AG08395 (cell line): ENCODE measurements at places on chromosomes 2 and 18.

- peak; percentile 53 for DNase-seq
These were observed 586 bp downstream of the FNDC4 start for GRCh38 chr2:27494284-27494943.

- no peak for DNase-seq
These were observed 11.1 kb downstream of the SLC9A2 start for GRCh38 chr2:102630458-102630857.

DNA sequence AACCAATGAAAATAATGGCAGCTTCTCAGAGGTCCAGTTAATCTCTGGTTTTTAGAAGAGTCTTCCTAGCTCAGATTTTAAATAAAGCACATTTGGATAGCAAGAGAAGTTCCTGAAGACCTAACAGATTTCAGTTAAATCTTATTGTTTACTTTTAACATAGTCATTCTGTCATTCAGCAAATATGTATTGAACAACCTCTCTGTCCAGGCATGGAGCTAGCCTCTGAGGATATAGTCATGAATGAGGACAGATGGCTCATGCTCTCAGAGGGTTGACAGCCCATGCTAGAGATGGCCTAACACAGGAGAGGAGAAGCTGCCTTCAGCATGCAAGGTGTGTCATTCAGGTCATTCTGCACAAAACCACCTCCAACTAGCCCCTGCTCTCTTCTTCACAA, 6.2 kb downstream of the CCBE1 start:
- DNase-seq = peak; percentile 48

GRCh38 chr2:53739032-53739431, 28.6 kb upstream of the CHAC2 start:
- DNase-seq = no peak
